Stimulated activated CD8-positive, alpha-beta memory T cell treated with anti-CD3 and anti-CD28 coated beads, Interleukin-4, amount 100 ng/mL, for 4 hours (primary cell): ENCODE measurements at places on chromosomes 11 and 22.

GRCh38 chr11:36304351-36304750 is 8.3 kb downstream of the PRR5L start:
- no peak for DNase-seq

DNA sequence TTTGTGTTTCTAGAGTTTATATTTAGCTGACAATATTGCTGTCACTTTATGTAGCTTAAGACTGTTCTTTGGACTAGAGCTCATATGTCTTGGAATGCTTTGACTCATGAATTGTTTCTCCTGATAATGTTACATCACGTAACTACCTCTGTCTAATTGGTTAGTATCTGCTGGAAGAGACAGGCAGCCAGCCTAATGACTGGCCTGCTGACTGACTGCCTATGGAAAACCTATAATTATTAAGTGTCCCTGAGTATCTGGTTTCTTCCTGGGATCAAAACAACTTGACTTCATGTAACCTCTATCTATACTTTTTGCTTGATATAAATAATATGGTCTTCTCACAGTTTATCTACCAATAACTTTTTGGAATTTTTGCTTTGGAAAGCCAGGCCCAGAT is 9.4 kb downstream of the SOX6 start:
- no peak for DNase-seq

GRCh38 chr11:103295704-103296103 is 186.5 kb downstream of the DYNC2H1 start:
- DNase-seq, result no peak

DNA sequence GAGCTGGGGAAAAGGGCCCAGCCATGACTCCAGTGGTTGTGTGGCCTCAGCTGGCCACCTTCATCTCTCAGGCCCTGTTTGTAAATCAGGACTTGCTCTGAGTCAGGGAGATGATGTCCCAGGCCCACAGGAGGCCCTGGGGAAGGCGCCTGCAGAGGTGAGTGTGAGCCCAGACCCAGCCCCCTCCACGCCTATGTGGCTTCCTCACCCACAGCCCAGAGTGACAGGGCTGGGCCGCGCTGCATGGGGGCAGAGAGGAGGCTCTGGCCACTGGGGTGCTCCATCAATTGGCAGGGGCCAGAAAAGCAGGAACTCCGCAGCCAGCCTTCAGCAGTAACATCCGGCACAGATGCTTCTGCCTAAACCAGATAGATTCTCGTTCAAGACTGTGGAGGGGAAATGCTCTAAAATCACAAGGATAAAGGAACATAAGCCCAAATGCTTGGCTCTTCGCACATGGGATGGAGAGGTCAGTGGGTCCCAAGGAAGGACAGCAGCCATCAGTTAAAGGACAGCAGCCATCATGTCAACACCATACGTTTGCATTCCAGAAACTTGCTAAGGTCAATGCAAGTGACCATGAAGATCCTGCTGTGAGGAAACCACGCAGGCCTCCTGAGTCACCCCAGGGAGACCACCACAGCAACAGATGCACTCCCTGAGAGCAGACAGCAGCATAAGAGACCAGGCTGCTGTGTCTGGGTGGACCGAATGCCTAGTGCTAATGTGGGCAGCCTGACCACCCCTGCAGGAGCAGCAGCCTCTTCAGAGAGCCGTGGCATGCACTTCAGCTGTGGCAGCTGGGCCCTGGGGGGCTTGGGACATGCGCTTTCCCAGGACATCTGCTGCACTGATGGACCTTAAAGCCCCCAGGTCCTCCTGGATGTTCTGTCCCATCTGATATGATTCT is 28.3 kb downstream of the OSBPL5 start:
- DNase-seq, result no peak

GRCh38 chr11:67071420-67072284 is 15.0 kb downstream of the RHOD start:
- DNase-seq, result peak; percentile 42

- no peak for DNase-seq
Observed at GRCh38 chr22:31922534-31922933, 21.8 kb upstream of the YWHAH start.

DNA sequence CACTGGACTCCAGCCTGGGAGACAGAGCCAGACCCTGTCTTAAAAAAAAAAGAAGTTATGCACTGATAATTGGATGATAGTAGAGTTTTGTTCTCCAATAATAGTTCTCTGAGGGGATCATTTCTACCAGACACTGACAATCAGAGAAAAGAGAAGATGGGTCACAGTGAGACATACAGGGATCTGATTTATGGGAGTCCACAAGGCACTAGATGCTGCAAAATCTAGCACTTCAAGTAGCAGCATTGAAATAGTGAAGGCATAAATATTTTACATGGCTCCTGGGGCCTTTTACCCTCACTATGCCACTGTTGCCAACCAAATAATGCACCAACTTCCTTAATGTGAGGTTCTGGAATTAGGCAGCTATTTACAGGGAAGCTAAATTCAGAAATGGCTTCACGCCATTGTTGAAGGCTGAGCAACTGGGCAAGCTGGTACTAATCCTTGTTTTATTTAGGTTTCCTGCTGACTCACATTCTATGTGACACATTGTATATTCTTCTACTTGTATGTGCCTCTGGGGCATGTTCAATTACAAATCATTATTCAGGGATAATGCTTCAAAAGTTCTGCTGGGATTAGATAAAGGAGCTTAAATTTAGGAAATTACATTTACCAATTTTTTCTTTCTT is 38.2 kb upstream of the ABTB2 start:
- DNase-seq, result no peak

DNA sequence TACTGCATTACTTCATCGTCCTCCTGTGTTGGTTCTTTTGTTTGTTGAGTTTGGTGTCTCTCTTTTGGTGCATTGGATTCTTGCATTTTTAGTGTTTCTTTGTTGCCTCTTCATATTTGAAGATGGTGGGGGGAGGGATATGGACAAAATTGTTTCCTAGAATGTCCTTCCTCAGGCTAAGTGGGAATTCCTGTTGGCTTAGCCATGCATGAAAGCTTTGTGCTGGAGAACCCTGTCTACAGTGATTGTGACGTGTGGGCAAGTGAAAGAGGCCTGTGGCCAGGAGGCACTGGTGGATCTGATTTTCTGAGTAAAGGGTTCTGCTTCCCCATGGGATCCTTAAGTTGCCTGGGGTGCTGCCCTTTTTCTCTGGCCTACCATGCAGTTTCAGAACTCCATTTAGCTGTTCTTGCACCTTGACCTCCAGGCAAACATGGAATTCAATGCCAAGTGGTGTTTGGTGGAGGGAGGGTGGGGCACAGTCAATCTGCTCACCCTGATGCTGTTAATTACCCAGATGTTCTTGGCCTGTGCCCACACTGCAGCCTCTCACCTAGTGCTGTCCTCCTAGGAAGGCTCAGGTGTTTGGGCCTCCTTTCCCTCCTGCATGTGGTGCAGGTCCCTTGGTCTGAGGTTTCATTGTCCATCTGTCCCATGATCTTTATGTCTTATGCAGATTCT is 46.3 kb upstream of the SLC22A12 start:
- DNase-seq, result no peak

DNA sequence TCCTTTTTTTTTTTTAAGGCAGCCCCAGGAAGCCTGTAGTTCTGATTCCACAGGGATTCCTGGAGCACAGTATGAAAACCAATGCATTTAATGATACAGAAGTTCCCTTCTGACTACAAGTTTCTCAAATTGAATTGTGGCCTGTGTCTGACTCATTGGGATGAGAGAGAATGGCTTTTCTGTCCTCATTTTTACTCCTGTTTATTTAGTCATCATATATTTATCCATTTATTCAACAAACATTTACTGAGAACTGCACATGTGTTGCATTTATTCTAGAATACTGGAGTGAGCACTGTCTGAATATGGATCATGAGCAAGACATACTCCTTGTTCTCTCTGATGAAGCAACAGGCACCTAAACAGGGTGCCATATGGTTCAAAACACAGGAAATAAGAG is 231.2 kb downstream of the NTM start:
- DNase-seq, result no peak

- DNase-seq, result no peak
Observed at GRCh38 chr11:79189055-79189454, 251.8 kb downstream of the TENM4 start.

GRCh38 chr11:71933141-71933933 is 4.5 kb downstream of the RNF121 start:
- no peak for DNase-seq

DNA sequence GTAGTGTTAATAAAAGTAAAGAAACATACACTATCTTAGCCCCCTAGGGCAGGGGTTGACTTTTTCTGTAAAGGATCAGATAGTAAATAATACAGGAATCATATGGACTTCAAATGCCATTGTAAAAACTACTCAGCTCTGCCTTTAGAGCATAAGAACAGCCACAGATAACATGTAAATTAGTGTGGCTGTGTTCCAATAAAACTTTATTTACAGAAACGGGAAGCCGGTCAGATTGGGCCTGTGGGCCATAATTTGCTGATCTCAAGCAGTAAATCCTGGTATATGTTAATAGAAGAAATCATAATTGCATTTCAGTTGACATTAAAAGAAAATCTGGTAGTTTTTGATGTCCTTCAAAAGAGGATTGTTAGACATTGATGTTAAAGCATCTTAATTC is 76.5 kb downstream of the ZC3H12C start:
- DNase-seq, result no peak

GRCh38 chr11:19447150-19447566 is 206.4 kb upstream of the E2F8 start:
- no peak for DNase-seq

DNA sequence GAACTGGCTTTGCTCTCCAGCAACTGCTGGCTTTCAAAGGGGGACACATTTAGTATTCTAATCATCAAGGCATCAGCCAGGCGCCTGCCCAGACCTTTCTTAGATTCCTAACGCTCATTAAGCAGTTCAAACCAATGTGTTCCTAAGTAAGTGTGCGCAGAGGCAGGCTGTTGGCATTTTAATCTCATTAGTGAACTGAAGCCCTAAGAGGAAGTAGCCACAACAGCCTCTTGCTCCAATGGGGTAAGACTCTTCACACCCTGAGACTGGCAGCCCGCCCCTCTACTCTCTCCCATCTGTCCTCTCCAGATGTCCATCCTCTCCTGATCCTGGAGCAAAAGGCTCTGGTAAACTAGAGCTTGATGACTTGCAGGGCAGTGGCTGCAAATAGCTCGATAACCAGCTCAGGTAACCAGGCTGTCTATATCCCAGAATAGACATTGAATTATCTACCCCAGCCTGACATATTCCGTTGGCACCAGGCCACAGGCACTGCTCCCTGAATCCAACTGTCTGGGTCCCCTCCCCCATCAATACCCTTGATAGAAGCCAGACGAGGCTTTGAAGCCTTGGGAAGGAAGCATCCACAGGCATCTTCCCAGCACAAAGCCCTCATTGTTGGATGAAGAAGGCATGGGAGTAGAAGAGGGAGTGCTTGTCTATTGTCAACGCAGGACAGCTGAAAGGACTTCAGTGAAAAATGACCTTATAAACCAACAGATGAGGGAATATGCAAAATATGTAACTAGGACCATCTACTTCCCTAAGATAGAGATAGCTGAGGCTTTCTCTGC is 321.1 kb downstream of the TENM4 start:
- DNase-seq, result no peak

DNA sequence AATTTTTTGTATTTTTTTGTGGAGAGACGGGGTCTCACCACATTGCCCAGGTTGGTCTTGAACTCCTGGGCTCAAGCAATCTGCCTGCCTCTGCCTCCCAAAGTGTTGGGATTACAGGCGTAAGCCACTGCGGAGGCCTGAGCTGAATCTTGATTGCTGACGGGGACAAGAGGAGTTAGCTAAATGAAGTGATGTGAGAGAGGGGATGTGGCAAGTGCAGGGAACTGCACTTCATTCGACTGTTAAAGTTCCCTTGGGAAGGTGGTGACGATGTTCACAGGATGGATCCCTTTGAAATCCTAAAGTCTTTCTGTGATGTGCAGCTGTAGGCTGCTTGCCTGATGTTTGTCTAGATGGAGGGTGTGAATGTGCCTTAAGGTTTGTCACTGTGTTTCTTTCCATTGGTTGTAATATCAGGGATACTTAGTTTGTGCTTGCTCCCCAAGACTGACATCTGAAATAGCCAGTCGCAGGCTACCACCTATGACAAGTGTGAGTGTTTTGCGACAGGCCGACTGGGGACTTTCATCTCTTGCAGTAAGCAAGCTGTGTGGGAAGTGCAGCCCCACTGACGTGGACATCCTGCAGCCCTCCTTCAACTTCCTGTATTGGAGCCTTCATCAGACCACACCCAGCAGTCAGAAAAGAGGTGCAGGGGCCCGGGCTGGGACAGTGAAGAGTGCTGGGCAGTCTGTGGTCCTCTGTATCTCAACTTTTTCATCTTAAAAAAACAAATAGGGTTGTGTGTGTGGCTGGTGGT is 19.6 kb upstream of the CCDC134 start:
- DNase-seq, result peak; percentile 74

DNA sequence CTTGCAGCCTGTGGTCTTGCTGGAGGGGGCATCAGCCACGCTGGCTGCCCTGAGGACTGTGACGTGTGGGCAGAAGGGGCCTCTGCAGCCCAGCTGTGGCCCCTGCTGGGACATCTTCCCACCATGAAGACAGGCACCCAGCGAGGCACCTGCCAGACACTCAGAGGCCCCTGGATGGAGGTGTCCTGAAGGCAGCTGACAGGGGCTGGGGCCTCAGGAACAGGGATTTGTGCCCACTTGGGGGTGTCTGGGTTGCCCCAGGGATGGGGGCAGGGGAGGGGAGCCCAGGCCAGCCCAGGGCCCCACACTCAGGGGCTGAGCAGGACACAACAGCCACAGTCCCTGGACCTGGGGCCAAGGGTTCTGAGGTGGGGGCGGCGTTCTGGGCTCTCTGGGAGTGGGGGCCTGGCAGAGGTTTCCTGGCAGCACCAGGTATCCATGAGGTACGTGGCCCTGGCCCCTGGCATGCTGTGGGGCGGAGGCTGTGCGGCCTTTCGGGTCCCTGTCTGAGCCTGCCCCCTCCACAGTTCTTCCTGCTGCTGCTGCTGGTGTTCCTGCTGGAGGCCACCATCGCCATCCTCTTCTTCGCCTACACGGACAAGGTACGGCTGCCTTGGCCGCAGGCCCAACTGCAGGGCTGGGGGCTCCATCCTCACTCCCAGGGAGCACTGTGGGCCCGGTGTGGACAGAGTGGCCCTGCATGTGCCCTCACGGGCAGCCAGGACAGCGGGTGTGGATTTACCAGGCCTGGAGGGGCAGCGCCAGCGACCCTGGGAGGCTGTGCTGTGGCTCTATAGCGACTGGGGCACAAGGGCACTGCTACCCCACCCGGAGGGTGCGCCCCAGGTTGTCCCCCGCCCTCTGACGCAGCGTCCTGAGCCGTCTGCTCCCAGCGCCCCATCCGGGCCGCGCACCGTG is 21.5 kb downstream of the TSPAN4 start:
- no peak for DNase-seq

GRCh38 chr11:12073886-12074285 is 36.5 kb upstream of the MICAL2 start:
- DNase-seq, result no peak

GRCh38 chr22:29870574-29870973 is 12.4 kb upstream of the MTMR3 start:
- DNase-seq, result no peak
